Retinal pigment epithelial cell (primary cell): ENCODE measurements at places on chromosomes 2 and 18.

DNA sequence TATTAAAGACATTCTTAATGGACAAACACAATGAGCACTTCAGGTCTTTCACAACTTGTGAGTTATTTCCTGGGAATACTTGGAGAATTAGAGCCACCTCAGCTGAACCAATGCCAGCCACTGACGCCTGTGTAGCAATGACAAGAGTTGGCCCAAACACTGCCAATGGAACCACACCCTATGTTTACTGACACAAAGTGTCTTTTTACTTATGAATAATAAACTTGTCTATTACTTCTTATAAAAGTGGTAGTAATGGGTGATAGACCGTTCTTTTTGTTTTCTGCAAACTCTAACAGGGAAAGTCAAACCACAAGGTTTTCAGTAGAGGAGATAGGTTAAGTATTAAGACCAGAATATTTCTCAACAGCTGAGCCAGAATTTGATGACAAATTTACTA is 12.5 kb upstream of the CHAC2 start:
- DNase-seq, result no peak

DNA sequence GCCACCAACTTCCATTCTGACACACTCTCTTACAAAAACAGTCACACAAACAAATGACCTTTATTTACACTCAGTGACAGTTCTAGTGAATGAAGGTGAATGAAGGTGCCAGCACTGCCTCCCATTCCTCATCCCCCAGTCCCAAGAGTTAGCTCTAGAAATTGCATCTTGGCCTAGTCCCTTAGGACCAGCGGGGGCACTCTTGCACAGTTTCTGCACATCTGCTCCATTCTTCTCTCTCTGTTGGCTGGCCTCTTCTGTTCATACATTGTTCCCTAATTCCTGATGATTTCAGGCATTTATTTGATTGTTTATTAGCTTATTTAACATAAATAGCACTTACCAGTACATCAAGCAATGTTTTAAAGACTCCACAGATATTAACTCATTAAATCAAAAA is 30.9 kb downstream of the GAREM1 start:
- DNase-seq, result no peak

DNA sequence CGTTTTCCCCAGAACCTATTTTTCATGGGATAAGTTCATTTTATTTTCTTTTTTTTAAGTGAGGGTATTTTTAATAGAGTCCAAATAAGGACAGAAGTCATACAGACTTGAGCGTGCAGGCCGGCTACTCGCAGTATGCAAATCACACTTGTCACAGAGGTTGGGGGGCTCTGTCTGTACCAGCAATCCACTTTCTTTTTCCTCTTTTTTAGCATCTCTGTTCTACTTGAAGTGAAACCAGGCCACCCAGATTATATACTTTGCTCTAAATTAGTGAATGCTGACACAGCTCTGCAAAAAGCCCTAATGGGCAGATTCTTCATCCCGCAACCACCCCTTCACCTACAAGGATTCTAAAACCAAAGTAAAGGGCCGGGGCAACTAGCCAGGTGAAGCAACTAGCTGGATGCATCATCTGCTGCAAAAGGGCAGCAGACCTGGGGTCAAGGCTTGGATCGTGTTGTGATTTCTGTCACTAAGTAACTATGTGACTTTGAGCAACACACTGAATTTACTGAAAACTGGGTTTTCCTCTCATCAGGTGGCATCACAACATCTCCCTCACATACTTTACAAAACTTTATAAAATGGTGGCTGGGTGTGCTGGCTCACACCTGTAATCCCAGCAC is 18.4 kb downstream of the KDSR start:
- DNase-seq, result no peak

DNA sequence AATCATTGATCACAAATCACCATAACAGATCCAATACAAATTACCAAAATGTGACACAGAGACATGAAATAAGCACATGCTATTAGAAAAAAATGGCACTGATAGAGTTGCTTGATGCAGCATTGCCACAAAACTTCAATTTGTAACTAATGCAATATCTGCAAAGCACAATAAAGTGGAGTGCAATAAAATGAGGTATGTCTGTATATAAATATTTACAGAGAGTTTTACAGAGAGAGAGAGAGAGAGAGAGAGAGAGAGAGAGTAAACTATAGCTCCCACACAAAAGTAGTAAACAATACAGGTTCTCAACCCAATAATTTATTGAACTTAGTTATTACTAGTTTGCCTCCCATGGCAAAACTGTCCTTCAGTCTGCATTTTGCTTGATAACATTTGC is 1807.0 kb downstream of the SUCLG1 start:
- DNase-seq, result no peak

- no peak for DNase-seq
These were observed 76.6 kb downstream of the KIAA1328 start for GRCh38 chr18:36905571-36905970.

GRCh38 chr2:68918497-68918896 is 34.2 kb downstream of the GKN2 start:
- no peak for DNase-seq
